Activated naive CD8-positive, alpha-beta T cell treated with anti-CD3 and anti-CD28 coated beads, Interleukin-2, amount 50 U/mL, for 24 hours (primary cell): ENCODE measurements at places on chromosomes 3 and 15.

GRCh38 chr3:142087676-142088075 lies 61.7 kb downstream of the TFDP2 start:
- DNase-seq = no peak

GRCh38 chr3:188827103-188827502 lies 344.7 kb upstream of the TPRG1 start:
- DNase-seq = no peak

GRCh38 chr15:52093539-52094510 lies 18.8 kb downstream of the BCL2L10 start:
- DNase-seq = no peak

- no peak for DNase-seq
These were observed 171.4 kb upstream of the ALCAM start for GRCh38 chr3:105195260-105195659.

DNA sequence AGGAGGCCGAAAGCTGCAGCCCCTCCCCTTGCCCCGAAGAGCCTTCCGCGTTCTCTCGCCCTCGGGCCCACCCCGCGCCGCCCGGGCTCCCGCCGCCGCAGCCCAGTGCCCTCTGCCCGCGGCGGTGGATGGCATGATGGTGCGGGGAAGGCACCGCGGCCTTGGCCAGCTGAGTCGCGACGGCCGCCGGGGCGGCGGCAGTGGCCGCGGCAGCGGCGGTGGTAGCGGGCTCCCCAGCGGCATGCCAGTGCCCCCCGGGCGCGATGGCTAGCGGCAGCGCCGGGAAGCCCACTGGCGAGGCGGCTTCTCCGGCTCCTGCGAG lies 1.2 kb downstream of the TLNRD1 start:
- no peak for DNase-seq

DNA sequence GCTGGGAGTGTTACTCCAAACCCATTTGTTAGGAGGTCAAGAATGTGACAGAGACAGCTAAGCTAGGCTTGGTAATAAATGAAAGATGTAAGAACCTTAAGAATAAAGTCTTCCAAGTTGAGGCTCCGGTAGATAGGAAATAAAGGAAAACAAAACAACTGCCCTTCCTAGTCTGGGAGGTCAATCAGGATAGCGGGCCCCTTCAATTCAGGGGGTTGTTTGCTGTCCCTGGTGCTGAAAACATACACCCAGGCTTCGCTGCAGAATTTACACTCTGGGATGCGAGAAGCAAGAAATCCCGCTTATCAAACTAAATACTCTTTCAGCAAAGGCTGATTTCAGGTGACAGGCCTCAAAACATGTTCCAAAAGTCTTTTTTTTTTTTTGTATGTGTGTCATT lies 393.4 kb downstream of the NTRK3 start:
- DNase-seq = no peak

GRCh38 chr15:89647191-89647851 lies 7.9 kb downstream of the KIF7 start:
- peak; percentile 87 for DNase-seq

- DNase-seq = no peak
These were observed 339.8 kb upstream of the WNT5A start for GRCh38 chr3:55826731-55827496.

DNA sequence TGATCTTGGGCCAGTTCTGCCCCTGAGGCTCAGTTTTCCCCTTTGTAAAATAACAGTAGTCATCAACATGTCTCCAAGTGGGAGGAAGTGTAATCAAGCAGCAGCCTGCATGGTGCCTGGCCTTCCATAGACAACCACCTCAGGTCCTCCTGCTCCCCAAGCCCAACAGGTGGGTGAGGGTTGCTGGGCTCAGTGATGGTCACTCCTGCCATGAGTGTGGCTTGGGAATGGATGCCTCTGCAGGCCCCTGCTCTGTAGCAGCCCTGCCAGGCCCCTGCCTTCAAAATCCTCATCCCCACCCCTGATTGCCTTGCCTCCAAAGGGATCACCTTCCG lies 59.1 kb upstream of the SLC6A1 start:
- no peak for DNase-seq

DNA sequence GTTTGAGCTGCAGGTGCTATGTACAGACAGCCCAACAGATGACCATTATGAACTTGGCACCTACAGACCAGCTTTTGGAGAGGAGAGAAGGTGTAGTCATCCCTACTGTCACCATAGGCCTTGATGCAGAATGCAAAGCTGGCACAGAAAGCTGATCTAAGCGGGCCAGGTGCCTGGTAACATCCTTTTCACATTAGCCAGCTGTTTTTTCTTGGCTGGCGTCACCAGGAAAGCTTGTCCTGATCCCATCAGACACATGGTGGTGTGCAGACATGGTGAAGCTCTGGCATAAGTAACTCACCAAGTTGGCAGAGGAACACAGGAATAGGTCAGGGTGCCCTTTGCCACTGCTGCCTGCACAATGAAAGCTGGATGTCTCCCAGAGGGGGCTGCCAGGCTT lies 97.2 kb upstream of the MB21D2 start:
- no peak for DNase-seq

DNA sequence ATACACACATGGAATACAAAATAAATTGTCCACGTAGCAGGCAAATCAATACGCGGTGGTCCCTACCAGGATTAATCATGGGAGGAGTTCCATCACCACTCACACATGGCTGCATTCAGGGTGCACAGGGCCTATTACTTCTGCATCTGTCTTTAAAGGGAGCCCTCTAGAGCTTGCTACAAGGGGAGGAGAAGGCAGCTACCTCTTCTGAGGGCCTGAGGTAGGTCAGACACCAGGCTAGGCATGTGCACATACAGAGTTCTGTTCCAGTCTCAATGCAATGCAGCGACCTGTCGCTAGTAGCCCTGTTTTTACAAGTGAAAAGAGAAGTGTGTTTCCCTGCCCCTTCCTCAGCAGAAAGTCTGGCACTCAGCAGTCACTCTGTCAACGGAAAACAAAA lies 102.7 kb downstream of the ROBO2 start:
- DNase-seq = no peak

DNA sequence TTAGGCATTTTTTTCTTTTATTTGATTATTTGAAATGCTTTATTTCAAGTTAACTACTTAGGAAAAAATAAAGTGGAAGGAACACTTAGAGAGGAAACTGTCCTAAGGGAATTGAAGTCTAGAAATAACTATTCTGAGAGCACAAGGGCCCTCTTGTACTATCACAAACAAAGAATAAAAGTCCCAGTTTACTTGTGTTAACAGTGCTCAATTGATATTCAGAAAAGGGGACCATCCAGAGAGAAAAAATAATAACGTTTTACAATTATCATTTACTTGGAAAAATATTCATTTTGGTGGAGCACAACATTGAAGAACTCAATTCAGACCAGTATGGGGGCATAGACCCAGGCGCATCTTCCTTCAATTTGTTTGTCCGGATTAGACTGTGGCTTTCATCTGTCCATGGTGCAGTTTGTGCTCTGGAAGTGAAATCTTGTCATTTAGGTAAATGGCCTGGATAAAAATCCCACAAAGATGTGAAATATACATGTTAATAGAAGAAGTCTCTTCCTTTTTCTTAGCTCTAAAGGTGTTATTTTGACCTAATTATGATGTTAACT lies 54.5 kb upstream of the SAMMSON start:
- no peak for DNase-seq

GRCh38 chr3:154981201-154981600 lies 98.9 kb upstream of the MME start:
- DNase-seq = no peak

- no peak for DNase-seq
These were observed 3.5 kb downstream of the PML start for GRCh38 chr15:73997986-73998385.

DNA sequence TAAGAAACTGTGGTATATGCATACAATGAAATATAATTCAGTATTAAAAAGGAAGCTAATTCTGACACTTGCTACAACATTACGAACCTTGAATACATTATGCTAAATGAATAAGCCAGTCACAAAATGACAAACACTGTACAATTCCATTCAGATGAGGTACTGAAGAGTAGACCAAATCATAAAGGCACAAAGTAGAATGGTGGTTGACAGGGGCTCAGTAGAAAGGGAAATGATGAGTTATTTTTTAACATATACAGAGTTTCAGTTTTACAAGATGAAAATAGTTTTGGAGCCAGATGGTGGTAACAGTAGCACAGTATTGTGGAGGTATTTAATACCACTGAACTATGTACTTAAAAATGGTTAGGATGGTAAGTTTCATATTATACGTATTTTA lies 254.6 kb upstream of the RBMS3 start:
- no peak for DNase-seq

- no peak for DNase-seq
These were observed 780.8 kb upstream of the GOLIM4 start for GRCh38 chr3:168876346-168877035.

GRCh38 chr3:9583792-9584191 lies 30.2 kb upstream of the LHFPL4 start:
- no peak for DNase-seq

DNA sequence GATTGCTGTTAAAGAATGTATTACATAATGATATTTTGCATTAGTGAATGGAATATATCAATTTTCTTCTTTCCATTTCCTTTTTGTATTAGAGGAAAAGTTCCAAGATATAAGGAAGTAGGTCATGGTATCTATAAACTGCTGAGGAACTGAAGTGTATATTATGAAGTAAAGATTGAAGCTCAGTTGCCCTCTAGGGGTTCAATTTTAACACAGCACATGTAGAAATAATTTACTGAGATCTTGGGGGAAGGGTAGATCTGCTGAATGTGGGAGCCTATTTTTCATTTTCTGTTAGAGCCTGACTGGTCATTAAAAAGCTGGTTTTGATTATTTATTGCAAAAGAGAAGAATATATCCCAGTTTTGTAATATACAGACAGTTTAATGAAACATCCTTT lies 45.2 kb downstream of the CMC1 start:
- DNase-seq = no peak

DNA sequence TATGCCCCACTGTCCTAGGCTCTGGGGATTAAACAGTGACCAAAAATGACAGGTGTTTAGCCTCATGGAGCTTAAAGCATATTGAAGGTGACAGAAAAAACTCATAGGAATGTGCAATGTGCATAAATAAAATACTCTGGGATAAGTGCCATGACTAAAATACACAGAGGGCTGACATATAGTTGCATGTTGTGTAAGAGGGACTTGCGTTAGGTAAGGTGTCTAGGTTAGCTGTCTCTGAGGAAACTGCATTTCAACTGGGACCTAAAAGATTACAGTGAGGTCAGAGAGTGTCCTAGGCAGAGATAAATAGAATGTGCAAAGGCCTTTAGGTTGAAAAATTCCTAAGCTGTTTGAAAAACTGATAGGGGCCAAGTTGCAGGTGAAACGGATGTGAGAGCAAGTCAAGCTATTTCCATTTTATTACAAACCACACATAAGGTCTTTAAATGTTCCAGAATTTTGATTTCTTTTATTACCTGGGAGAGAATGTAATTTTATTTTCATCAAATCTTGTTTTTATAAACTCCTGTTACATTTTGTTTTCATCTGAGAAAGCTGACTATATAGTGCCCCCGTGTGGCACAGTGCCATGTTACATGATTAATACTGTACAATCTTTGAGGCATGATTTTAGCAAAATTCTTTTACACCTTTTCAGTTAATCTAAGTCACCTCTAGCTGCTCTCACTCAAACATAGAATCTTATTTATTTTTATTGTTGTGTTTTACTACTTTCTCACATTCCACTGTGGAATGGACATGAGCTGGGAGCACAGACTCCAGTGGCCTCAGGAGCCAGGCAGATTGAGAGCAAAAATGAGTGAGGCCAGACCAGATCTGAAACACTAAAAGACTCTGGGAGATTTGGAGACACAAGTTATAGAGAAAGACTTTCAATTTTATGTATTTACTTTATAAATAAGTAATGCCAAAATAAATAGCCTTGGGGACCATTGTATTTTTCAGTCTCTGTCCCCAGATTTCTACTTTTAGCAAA lies 259.6 kb upstream of the ZNF717 start:
- DNase-seq = peak; percentile 8

GRCh38 chr3:196775938-196776337 lies 36.3 kb downstream of the PAK2 start:
- no peak for DNase-seq

DNA sequence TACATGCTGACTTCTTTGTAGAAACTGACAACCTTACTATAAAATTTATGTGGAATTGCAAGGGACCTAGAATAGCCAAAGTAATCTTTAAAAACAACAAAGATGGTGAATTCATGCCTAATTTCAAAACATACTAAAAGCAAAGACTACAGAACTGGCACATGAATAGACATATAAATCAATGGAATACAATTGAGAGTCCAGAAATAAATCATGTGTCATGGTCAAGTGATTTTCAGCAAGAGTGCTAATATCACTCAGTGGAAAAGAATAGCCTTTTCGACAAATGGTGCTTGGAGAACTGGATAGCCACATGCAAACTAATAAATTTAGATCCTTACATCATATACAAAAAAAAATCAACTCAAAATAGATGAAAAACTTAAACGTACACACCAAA lies 8.7 kb downstream of the IMPG2 start:
- DNase-seq = no peak

DNA sequence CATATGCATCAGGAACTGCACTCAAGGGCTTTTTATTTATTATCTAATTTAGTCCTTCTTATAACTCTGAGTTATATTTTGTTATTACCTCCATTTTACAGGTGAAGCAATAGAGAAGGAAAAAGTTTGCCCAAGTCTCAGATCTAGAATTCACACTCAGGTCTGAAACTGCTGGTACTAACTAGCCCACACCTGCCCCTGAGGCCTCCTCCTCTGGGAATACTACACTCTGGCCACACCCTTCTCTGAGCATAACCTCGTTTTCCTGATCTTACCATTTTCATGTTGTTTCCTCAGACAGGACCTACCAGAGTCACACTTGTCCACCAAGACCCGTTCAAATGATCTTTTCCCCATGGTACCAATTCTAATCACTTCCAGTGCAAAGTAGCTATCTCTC lies 94.1 kb upstream of the CHRM5 start:
- DNase-seq = no peak

DNA sequence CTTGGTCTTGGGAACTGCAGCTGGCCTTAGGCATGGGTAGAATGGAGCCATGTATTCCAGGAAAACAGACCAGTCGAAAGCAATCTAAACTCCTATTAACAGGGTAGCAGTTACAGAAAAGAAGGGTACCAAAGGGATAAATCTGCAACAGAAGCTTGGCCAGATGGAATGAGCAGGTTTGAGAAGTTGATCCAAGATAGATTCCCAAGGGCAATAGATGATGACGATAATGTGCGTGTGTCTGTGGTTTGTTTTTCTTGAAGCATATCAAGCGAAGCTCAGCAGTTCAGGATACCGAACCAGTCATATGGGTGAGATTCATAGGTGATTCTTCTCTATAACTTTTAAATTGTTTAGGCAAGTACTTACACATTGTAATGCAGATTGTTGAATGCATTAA lies 203.8 kb upstream of the SEMA6D start:
- DNase-seq = no peak

DNA sequence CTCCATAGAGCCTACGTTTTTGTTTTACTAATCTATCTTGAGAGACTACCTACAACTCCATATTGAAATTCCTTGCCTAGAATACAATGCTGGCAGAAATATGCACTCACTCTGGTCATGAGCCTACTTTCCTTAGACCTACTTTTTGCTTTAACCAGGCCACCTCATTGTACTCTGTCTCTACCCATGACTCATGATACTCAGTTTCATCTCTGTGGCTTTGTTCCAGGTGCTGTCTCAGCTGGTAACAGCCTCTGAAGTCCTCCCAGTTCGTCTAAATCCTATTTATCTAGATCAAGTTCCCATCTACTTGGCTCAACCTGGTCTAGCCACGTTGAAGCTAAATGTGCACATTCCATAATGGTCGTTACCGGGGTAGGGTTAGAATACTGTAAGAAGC lies 536.4 kb downstream of the RSL24D1 start:
- DNase-seq = no peak
